NB4 (cell line): ENCODE measurements at places on chromosomes 11 and 22.

GRCh38 chr11:47241841-47242301 lies 6.7 kb downstream of the ACP2 start:
- DNase-seq, result no peak

DNA sequence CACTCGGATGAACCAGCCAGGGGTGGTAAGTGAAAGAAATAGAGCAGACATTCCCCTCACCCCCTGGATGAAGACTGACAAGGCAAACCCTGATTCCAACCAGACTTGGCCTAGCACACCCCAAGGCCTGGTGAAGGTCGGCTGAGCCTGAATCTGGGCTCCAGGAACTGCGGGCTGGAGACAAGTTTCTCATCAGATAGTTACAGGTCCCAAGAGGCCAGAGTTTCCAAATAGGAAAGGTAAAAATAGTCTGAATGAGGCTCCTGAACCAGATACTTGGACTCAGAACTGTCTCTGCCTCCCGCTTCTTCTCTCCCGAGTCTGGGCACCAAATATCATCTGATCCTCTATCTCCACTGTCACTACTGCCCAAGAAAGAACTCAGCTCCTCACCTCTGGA lies 7.8 kb downstream of the ZMAT5 start:
- peak; percentile 26 for DNase-seq

DNA sequence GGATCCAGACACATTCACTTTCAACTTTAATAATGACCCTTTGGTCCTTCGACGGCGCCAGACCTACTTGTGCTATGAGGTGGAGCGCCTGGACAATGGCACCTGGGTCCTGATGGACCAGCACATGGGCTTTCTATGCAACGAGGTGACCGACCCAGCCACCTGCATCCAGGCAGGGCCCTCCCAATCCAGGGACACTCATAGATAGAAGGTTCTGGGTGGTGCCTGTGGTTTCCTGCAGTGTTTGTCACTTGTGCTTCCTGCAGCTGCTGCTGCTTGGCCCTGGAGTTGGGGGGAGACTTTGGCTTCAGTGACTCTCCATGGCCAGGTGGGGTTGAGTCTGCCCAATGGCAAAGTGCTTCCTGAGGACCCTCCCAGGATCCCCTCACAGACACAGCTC lies 7.3 kb downstream of the APOBEC3B start:
- no peak for DNase-seq

DNA sequence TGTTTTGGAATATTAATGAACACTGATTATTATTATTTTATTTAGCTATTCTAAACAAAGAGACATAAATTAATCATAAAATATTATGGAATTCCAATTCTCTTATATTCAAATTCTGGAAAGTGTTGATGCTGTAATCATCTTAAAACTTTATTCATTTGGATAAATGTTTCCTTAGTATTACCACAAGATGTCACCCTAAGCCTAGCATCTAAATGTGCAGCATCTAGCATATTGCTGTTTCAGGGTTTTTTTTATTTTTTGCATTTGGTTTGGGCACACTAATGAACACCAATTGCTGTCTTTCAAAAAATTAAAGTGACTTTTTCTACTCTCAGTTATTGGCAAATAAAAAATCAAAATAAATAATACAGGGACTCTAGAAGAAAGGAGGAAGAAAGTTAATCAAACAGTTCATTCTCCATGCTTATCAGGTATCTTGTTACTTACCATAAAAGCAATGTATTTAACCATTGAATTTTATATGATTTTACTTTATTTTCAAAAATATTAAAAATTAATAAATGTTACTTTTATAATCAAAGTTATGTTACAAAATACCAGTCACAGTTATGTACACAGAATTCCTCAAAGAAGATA lies 31.8 kb downstream of the DLG2 start:
- peak; percentile 68 for DNase-seq

GRCh38 chr11:57792870-57793269 lies 31.3 kb downstream of the CTNND1 start:
- peak; percentile 66 for DNase-seq

DNA sequence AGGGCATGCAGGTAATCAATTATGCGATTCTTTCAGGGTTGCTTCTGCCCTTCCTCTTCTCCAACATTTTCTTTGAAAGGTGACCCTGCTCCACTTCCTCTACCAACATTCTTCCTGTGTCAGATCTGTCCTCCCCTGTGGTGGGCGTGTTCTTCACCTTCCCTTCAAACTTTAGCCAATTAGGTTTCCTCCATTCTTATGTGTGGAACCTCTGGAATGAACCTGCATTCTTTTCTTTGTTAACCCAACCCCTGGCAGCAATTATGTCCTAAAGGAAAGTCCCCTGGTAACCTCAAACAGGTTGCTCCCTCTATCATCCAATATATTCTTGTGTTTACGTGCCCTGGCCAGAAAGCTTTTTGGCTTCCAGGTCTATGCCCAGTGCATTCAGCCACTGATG lies 22.4 kb downstream of the KIRREL3 start:
- DNase-seq, result no peak

- DNase-seq, result no peak
Measured at GRCh38 chr11:122923302-122923701, 40.7 kb downstream of the JHY start.

GRCh38 chr22:35430897-35431322 lies 31.0 kb downstream of the MCM5 start:
- peak; percentile 60 for DNase-seq
